ENCODE measurements at places on chromosomes 3 and 15. TPM values are rescaled to one million over a fixed set of nuclear protein-coding genes. Genes with fewer than 3 reads are reported as not detected.

DNA sequence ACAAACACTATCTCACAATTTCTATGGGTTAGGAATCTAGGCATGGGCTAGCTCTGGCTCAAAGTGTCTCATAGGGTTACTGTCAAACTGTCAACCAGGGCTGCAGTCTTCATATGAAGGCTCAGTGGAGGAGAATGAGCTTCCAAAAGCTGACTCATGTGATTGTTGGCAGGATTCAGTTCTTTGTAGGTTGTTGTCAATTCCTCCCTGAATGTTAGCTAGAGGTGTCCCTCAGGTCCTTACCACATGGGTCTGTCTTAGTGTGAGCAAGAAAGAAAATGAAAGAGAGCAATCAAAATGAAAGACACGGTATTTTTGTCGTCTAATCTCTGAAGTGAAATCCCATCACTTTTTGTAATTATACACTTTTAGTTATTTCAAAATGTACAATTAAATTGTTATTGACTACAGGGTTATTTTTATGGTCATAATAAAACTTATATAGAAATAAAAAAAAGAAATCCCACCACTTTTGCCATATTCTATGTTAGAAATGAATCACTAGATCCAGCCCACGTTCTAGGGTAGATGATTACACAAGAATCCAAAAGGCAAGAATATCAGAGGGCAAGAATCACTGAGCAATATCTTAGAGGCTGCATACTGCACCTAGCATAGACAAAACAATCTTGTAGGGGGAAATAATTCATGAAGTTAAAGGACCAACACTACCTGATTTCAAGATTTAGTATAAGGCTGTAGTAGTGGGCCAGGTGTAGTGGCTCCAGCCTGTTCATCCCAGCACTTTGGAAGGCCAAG lies 8.4 kb downstream of the ACSBG1 start:
- no peak for DNase-seq

DNA sequence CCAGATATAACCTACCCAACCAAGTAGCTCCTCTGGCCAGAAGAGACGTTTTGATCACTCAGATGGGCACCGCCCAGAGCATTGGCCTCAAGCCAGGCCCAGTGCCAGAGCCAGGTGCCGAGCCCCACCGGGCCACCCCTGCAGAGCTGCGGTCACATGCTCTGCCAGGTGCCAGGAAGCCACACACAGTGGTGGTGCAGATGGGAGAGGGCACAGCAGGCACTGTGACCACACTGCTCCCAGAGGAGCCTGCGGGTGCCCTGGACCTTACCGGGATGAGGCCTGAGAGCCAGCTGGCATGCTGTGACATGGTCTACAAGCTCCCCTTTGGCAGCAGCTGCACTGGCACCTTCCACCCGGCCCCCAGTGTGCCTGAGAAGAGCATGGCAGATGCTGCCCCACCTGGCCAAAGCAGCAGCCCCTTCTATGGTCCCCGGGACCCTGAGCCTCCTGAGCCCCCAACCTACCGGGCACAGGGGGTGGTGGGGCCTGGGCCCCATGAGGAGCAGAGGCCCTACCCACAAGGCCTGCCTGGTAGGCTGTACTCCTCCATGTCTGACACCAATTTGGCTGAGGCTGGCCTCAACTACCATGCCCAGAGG lies 19.1 kb upstream of the APEH start:
- no peak for DNase-seq

DNA sequence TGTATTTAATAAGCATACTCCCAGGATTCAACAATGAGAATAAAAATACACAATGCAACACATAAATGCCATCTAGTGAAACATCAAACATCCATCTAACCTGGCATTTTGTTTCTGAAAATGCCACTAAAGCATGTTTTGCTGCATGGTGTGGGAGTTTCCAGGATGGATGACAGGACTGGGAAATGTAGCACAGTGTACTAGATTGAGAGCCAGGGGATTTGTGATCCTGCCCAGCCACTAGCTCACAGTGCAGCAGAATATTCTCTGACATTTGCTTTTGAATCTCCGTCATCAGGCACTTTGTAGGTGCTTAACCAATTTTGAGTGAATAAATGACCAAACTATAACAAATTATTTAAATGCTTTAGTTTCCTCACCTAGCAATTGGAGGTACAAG lies 404.8 kb downstream of the GAP43 start:
- no peak for DNase-seq

GRCh38 chr3:51434746-51435327 lies 43.8 kb downstream of the RBM15B start:
- peak; percentile 73 for DNase-seq

- DNase-seq, result no peak
These were observed 254.6 kb downstream of the UBE2E2 start for GRCh38 chr3:23457697-23458096.

Gene AMT
- 0.22 TPM for total RNA-seq

Gene CCR3
- total RNA-seq, result not detected

Gene MELTF
- total RNA-seq, result 0.40 TPM

All from lung microvascular endothelial cell (primary cell).